HepG2 (cell line): ENCODE measurements at places on chromosomes 2 and 18. TPM values are rescaled to one million over a fixed set of nuclear protein-coding genes. Genes with fewer than 3 reads are reported as not detected.

FAM237A gene
- total RNA-seq, result not detected in 2 replicates

COBLL1 gene
- 85.4 and 86.8 TPM in 2 replicates for total RNA-seq

RHBDD1 gene
- 8.2 and 8.8 TPM in 2 replicates for total RNA-seq

DUSP11 gene
- 36.2 and 48.9 TPM in 2 replicates for total RNA-seq

CD302 gene
- total RNA-seq, result 5.6 and 8.0 TPM in 2 replicates

PLB1 gene
- 0.17 and 0.20 TPM in 2 replicates for total RNA-seq

UGT1A8 gene
- total RNA-seq, result not detected in 2 replicates

CREB1 gene
- total RNA-seq, result 51.9 and 79.5 TPM in 2 replicates

KCNS3 gene
- not detected in 2 replicates for total RNA-seq

FARSB gene
- total RNA-seq, result 45.9 and 68.1 TPM in 2 replicates

DNA sequence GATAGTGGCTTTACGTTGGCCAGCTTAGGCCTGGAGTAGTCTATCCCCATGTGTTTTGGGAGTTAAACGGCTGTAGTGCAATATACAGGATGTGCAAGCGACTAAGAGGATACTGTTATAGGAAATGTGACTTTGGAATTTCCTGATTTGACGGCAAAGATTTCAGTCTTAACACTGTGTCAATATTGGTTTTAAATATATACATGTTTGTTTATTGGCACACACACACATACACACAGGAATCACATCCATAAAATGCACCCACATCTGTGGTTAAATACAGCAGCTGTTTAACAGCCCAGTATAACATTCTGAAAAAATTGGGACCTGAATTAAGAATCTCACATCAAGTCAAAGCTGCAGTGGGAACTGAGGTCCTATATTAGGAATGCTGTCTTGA is 347.1 kb downstream of the TXNL1 start:
- DNase-seq, result no peak

GRCh38 chr2:169072163-169072925 is 3.0 kb downstream of the DHRS9 start:
- DNase-seq, result no peak

- DNase-seq, result no peak
These were observed 629 bp downstream of the PRELID3A start for GRCh38 chr18:12408247-12408869.

DNA sequence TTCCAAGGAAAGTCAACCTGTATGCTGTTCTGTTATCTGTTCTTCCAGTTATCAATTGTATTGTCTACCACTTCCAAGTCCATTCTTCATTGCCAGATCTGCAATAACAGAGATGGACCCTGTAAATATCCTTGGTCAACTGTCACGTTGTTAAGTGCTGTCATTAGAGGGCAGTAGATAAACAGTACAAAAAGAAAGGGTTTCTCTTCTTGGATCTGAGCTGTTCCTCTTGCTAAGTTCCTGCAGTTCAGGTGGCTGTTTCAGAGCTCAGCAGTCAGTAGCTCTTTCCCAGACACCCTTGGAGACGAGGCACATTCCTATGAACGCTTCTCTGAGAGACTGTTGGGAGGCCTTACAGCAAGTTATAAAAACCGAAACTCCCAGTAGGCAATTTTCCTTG is 957.1 kb upstream of the CHAC2 start:
- no peak for DNase-seq

GRCh38 chr2:64692401-64692800 is 38.7 kb upstream of the SERTAD2 start:
- no peak for DNase-seq

DNA sequence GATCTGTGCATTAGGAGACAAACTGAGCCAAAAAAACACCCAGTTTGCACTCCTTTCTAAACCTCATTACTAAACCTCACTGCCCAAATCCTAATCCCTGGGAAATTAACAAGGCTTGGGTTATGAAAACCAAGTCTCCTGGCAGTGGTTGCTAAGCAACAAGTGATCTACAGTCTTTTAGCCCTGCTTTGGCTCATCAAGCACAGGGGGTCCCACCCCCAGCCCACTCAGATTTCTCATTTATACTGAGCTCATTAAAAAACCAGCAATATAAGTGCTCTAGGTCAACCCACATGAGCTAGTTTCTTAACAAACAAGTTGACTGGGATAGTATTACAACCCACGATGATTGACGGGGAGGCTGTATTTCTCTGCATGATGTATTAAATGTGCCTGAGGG is 18.4 kb downstream of the DNER start:
- DNase-seq, result no peak

DNA sequence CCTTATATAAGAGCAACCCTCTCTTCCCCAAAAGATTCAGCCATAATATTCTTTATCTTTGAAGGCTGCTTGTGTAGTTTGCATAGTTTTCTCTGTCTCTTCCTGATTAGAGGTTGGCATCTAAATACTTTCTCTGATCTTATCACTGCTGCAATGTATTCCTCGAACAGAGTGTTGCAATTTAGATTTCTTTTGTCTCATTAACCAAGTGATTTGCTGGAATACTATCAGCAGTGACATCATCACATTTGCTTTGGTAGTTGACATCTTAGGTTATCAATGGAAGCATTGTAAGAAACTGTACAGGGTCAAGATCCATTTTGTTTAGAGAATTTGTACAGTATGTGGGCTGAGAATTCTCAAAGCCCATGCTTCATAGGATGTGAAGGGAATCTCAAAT is 72.0 kb upstream of the NEUROD1 start:
- DNase-seq, result peak; percentile 24

- DNase-seq, result no peak
These were observed 106.3 kb upstream of the GLI2 start for GRCh38 chr2:120629241-120629895.

DNA sequence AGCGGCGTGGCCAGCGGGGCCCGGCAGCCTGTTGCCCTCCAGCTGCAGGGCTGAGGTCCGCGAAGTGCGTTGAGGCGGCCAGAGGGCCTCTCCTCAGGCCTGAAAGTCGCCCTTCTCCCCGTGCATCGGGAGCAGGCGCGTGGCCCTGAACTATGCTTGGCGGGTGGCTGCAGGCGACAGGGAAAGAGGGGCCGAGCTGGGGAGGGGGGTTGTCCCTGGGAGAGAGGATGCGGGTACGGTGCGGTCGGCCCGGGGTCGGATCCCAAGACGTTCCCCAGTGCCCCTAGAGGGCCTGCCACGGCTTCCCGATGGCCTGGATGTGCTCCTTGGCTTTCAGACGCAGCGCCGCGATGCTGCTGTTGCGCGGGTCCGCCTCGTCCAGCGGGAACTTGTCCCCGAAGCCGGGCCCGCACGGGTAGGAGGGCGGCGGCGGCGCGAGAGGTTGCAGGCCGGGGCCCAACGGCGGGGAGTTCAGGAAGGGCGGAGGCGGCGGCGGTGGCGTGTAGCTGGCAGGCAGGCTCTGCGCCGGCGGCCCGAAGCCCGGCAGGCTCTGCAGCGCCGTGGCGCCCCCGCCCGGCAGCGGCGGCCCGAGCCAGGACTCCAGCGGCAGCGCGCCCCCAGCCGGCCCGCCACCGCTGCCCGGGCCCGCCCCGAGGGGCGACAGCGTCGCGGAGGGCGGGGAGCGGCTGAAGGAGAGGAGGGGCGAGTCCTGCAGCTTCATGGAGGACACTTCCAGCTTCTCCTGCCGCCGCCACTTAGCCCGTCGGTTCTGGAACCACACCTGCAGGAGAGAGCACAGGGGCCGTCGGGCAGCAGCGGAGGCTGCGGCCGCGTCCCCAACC is 4.3 kb downstream of the RAX start:
- peak; percentile 13 for DNase-seq

- no peak for DNase-seq
These were observed 80.5 kb upstream of the SIX2 start for GRCh38 chr2:45089554-45090261.

GRCh38 chr2:96498021-96498431 is 7.1 kb downstream of the NEURL3 start:
- no peak for DNase-seq

GRCh38 chr2:101375653-101376052 is 11.7 kb downstream of the CREG2 start:
- DNase-seq, result no peak

GRCh38 chr2:196166876-196167275 is 4.5 kb downstream of the STK17B start:
- DNase-seq, result no peak

GRCh38 chr2:224658780-224659405 is 57.3 kb downstream of the CCDC195 start:
- DNase-seq, result no peak
